CD4-positive, alpha-beta T cell treated with Interleukin-12 subunit alpha and Interleukin-12 subunit beta, for 1 hour (primary cell): ENCODE measurements at places on chromosomes 4 and X.

- no peak for DNase-seq
Measured at GRCh38 chr4:24742335-24742734, 53.0 kb upstream of the SOD3 start.

GRCh38 chr4:162115333-162115732 is 48.5 kb downstream of the FSTL5 start:
- DNase-seq = no peak

DNA sequence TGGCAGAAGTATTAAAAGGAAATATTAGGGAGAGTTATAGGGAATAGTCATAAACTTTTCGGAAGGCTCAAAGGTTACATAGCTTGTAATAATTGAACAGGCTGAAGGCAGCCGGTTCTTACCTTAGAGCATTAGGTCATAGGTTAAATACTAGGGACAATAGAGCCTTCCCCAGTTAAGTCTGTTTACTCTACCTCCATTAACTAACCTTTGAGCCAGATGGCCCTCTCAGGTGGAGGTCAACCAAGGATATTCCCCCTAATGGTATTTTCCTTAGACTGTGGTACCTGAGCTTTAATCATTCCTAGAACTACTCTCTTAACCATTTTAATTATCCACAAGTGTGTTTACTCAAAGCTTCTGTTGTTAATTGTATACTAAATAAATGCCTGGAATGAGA is 920.9 kb upstream of the PABPC4L start:
- DNase-seq = no peak

DNA sequence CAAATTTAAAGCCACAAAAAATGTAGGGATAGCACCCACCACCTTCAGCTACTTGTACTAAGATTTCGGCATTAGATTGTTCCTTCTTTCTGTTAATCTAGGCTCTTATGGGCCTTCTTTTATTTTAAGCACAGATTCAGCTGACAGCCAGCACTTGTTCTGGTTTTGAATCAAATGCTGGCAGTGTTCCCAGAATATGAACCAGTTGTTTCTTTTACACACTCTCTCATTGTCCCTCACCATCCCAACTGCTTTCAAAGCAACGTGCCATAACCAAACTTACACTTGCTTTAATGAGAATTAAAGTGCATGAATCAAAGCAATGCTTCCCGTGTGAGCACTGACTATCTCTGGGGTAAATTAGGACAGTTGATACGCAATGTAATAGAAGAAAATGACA is 744.5 kb upstream of the FAM241A start:
- no peak for DNase-seq

DNA sequence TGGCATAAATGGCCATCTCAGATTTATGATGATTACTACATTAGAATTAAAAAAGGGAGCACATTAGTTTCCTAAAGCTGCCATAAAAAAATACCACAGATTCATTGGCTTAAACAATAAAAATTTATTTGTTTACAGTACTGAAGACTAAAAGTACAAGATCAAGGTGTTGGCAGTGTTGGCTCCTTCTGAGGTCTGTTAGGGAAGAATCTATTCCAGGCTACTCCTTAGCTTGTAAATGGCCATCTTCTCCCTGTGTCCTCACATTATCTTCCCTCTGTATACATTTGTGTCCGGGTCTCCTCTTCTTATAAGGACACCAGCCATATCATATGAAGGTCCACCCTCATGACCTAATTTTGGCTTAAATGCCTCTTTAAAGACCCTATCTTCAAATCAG is 341.0 kb downstream of the SLC7A11 start:
- DNase-seq = no peak

DNA sequence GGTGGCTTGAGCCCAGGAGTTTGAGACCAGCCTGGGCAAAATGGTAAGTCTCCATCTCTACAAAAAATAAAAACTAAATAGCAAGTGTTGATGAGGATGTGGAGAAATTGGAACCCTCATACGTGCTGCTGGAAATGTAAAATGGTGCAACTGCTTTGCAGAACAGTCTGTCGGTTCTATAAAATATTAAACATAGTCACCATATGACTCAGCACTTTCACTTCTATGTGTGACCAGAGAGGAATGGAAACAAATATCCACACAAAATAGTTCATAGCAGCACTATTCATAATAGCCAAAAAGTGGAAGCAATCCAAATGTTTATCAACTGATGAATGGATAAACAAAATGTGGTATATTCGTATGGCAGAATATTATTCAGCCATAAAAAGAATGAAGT is 60.8 kb upstream of the FMR1 start:
- DNase-seq = no peak

DNA sequence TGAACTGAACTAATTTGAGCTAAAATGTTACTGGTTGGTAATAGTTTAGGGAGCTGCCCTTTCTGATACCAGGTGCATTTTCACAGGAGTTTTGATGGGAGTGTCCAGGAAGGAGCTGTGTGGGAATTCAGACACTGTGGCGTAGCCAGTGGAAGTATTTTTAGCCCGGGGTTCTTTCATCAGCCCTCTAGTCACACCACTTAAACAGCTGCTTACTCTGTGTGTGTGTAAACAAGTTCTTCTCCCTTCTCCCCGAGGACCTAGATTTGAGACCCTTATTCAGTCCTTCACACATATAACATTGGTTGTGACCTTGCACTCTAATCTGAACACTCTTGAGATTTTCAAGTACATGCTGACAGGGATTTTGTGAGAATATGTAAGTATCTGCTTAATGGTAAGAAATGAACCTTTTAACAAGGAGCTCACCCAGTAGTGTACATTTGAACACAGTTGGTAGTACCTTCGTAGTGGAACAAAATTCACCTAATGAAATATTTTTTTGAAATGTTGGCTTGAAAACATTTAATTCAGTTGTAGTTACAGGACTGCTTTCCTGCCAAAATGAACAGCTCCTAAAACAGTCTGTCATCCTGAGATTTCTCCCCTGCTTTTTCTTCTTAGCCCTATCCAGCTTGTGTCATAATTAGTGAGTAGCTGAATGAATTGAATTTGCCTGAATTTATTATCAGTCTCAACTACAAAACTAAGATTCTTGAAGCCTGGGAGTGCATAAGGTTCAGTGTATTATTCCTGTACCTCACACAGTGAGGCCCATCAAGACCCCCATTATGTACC is 61.8 kb downstream of the BMPR1B start:
- DNase-seq = no peak

- no peak for DNase-seq
Measured at GRCh38 chrX:63436865-63437264, 85.7 kb upstream of the SPIN4 start.

DNA sequence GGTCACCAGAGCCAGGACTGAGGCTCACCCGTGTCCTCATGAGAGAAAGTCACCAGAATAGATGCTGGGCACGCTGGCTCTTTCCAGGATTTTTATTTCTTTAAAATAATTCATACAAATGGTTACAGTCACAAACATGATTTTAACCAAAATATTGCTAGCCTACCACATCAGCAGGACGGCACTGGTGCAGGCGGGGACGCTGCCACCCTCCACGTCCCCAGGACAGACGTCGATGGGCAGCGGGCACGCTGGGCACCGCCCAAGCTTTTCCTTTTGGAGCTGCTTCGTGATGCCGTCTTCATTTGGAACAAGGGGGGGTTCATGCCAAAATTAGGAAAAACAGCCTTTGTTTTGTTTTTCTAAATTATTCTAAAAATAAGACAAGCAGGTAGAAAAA is 37.6 kb downstream of the CTBP1 start:
- DNase-seq = no peak

- DNase-seq = no peak
Measured at GRCh38 chrX:20665481-20665880, 398.8 kb upstream of the RPS6KA3 start.

- no peak for DNase-seq
Measured at GRCh38 chr4:182201871-182202270, 41.3 kb upstream of the TENM3 start.

GRCh38 chrX:18377796-18378195 is 23.3 kb upstream of the SCML2 start:
- DNase-seq = peak; percentile 36

DNA sequence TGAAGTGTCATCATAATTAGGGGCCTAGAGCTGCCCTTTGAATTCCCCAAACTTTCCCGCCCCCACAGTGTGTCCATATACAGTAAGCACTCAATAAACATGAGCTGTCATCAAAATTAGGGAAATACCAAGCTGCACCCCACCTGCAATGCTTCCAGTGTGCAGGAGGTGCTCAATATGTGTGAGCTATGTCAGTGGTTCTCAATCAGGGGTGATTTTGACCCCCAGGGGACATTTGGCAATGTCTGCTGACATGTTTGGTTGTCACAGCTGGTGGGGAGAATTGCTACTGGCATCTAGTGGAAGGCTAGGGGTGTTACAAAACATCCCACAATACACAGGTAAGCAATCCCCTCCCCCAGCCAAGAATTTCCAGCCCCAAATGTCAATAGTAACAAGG is 748 bp downstream of the CFP start:
- peak; percentile 26 for DNase-seq

DNA sequence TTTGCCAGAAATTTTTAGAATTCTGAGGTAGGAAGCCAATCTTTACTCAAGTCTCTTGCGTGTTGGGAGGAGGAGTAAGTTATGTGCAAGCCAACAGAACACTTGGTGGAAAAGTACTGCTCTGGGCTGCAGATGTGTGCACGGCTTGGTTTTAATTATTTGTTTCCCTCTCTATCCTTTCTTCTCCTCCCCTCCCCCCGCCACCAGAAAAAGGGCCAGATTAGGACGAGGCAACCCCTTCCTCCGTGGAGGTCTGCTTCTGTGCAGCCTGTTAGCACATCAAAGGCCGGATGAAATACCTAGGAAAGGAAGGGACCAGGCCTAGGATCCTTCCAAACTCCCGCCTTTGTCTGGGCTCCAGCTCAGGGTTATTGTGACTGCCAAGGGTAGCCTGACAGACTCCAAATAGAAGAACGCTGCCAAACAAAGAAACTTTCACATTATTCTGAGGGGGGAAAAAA is 1.0 kb upstream of the PGRMC1 start:
- no peak for DNase-seq

DNA sequence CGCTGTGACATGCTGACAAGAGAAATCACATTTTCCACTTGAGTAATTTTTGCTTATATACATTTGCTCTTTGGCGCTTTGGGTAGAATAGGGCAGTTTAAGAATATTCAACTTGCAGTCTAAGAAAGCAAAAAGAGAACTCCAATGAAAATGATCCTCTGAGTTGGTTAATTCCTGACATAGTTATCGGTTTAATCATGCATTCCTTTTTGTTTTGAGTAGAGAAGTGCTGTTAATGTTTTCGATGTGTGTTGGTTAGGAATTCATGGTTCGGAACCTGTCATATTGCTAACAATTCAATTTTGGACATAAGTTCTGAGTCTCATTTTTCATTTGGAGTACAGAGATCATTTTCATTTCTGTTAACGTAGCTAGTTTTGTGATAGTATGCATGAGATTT is 700.6 kb upstream of the PITX2 start:
- no peak for DNase-seq

DNA sequence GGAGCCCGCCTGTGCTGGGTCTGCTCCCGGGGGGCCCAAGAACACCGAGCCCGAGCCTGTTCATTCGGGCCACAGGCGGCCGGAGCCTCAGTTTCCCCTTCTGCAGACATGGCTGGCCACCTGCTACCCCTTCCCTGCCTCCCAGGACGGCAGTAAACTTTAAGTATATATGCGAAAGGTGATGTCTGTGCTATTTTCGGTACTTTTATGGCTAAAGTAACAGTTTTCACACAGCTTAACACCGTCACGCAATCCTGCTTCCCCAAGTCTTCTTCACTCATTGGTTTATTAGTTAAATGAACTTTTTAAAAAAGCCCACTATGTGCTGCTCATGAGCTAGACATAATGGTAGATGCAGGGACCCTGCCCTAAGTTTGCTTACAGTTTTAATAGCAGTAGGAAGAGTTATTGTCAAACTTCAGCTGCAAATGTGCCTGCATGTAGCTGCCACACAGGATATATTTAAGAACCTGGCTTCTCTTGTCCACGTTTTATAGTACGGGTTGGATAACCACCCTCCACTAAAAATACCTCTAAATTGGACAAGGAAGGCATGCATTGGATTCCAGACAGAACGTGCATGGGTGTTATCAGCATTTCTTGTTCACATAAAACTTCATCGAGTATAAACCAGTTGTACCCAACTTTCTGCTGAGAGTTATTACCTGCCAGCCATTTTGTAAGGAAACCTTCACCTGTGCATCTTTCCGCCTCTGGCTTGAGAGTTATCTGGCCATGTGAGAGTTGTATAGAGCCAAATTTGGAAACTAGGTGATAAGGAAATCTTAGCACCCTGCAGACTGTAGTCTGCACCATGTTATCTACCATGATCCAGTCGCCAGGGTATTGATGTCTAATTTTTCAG is 741 bp downstream of the ANAPC4 start:
- no peak for DNase-seq

GRCh38 chr4:15364183-15364582 is 63.6 kb upstream of the C1QTNF7 start:
- no peak for DNase-seq

DNA sequence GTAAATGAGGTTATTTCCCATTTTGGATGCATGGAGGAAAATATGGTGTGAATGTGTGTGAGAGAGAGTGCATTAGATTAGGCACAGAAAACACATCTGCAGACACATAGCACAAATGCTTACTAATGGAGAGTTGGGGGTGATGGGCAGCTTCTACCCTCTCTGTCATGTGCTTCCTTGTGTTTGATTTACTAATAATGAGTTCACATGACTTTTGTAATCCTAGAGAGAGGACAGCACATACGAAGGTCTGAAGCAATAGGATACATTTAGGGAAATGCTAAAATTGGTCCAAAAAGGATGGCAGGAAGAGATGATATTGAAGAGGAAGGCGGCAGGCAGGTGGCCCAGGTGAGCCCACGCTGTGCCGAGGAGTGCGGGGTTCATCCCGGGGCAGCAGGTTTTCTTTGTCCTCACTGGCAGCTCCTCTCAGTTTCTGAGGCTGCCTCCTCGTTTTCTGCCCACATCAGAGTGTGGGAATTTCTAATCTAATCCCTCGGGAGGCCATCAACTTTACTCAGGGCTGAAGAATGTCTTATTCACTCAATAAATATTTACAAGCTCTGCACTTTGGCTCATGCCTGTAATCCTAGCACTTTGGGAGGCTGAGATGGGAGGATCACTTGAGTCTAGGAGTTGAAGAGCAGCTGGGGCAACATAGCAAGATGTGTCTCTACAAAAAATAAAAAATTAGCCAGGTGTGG is 15.9 kb upstream of the MAP9 start:
- DNase-seq = no peak

- DNase-seq = no peak
Measured at GRCh38 chr4:72338060-72338459, 231.0 kb downstream of the ADAMTS3 start.

- no peak for DNase-seq
Measured at GRCh38 chr4:139749835-139750498, 84.3 kb downstream of the MGST2 start.

DNA sequence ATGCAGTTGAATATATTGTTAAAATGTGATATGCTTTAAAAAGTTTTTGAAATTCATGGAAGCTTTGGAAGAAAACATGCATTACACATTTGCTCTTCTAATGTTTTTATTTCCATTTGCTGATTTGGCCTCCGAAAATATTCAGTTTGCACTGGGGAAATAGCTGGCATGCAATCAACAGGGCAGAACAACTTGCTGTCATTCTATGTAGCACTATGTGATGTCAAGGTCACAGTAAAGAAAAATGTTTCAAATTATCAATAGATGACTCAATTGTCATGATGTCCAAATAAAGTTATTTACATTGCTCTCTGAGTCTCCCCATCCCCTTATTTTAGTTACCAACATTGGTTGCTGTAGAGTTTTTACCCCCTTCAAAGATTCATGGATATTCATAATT is 119.2 kb downstream of the TLL1 start:
- no peak for DNase-seq
